A549 treated with CORT108297 at 1 μM for 4 hours (cell line): ENCODE measurements at places on chromosomes 1 and 21. TPM values are rescaled to one million over a fixed set of nuclear protein-coding genes. Genes with fewer than 3 reads are reported as not detected.

The TNNI3K gene
- total RNA-seq: not detected in 5 replicates

The KLHDC7A gene
- total RNA-seq: 1.3 to 2.4 TPM (median 1.5 TPM) in 5 replicates

The IFNGR2 gene
- total RNA-seq: 49.1 to 55.8 TPM (median 55.0 TPM) in 5 replicates

The GUCA2B gene
- 0.73 TPM in 1 of 5 replicates, not detected in the others for total RNA-seq

The GJA9 gene
- not detected in 5 replicates for total RNA-seq

The GJA4 gene
- not detected in 5 replicates for total RNA-seq

The KCNA2 gene
- total RNA-seq: 0.02 to 0.13 TPM (median 0.02 TPM) in 5 replicates

The DNALI1 gene
- 0.03 to 0.07 TPM (median 0.06 TPM) in 3 of 5 replicates, not detected in the others for total RNA-seq

The FCAMR gene
- not detected in 5 replicates for total RNA-seq

The DNASE2B gene
- total RNA-seq: not detected in 5 replicates

The SRM gene
- 143 to 241 TPM (median 214 TPM) in 5 replicates for total RNA-seq

The PALMD gene
- 0.25 to 0.46 TPM (median 0.43 TPM) in 5 replicates for total RNA-seq

The SERPINC1 gene
- total RNA-seq: 0.06 to 0.23 TPM (median 0.09 TPM) in 4 of 5 replicates, not detected in the other

The WNT2B gene
- total RNA-seq: 0.18 to 0.38 TPM (median 0.32 TPM) in 5 replicates

The FAM177B gene
- total RNA-seq: not detected in 5 replicates

The KRTAP19-1 gene
- not detected in 5 replicates for total RNA-seq

The HSPA6 gene
- total RNA-seq: 2.0 to 10.4 TPM (median 2.4 TPM) in 5 replicates

The WNT3A gene
- 0.02 to 0.03 TPM in 2 of 5 replicates, not detected in the others for total RNA-seq

The TIE1 gene
- not detected in 5 replicates for total RNA-seq

The FCRL4 gene
- total RNA-seq: not detected in 5 replicates

The BARHL2 gene
- not detected in 5 replicates for total RNA-seq
